ENCODE measurements at places on chromosomes 3 and 15. TPM values are rescaled to one million over a fixed set of nuclear protein-coding genes. Genes with fewer than 3 reads are reported as not detected.

ERC2 gene
- 0.27 TPM for total RNA-seq

DNA sequence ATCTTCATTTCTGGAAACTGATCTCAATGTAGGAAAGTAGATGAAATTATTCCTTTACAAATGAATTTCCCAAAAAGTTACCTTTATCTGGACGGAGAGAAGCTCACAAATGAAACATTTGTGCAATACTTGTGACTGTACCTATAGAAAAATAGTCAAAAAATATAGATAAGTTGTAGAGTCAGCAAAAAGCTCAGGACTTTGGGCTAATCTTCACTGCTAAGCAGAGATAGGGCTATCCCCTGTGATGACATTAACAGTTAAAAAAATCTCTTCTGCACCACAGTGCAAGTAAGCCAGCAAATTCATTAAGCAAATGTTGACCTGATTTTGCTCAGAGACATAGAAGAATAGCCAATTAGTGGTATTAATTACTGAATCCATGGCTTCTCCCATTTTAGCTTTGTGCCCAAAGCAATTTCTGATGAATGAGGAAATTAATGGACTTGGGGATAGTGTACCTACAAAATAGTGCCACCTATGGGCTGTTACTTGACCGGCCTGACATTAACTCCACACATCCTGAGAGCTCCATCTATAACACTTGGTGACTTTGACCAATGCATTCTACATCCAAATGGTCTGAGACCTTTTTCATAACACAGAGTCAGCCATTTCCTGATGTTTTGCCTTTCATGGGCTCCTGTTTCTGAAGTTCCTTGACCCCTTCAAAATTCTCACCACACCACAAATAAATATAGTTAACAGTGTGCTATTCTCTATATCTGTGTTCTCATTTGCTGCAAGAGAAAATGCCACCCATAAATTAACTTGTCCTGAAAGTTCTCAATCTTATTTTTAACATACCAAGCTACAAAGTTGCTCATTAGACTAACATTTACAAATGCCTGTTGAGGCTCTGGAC, 105.0 kb downstream of the SSR3 start:
- H3K27me3 ChIP-seq, result no peaks in the 10 kb centered on the region
- no peak for DNase-seq
- H3K36me3 ChIP-seq, result no peaks in the 10 kb centered on the region
- no peaks in the 10 kb centered on the region for H3K4me1 ChIP-seq

- H3K36me3 ChIP-seq, result no peaks in the 10 kb centered on the region
- DNase-seq, result no peak
- H3K27ac ChIP-seq, result no peak overlapping the region
- H3K4me3 ChIP-seq, result no peak overlapping the region
- H3K4me1 ChIP-seq, result no peaks in the 10 kb centered on the region
- no peaks in the 10 kb centered on the region for H3K27me3 ChIP-seq
Measured at GRCh38 chr3:26623419-26624208, 1.0 kb downstream of the LRRC3B start.

- no peaks in the 10 kb centered on the region for H3K36me3 ChIP-seq
- no peak overlapping the region for H3K4me3 ChIP-seq
- H3K4me1 ChIP-seq, result peaks cover 1% of the 10 kb centered on the region
- H3K27me3 ChIP-seq, result no peaks in the 10 kb centered on the region
Measured at GRCh38 chr3:71219744-71220638, 363.5 kb downstream of the FOXP1 start.

DNA sequence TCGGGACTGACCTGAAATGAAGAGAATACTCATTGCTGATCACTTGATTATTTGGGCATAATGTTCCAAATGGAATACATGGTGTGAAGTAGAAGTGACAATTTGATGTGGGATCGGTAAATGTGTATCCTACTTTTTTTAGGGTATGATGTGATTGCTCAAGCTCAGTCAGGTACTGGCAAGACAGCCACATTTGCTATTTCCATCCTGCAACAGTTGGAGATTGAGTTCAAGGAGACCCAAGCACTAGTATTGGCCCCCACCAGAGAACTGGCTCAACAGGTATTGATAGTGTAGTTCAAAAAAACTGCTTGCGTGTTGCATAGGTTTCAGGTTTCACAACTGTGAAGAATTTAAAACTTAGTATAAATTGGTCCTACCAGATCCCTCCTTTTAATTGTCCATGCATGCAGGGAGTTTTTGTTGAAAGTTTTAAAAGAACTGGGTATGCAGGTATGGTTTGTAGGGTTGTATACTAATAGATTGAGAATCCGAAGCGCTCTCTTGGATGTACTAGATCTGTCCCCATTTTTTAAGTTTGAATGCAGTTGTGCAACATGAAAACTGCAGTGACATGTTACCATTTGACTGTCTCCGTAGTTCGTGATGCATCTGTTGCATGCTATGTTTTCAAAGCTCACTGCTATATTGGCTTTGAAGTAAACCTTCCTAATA, 1.6 kb downstream of the EIF4A2 start:
- peak overlapping the region; percentile 80 for H3K4me3 ChIP-seq
- H3K36me3 ChIP-seq, result peaks cover 10% of the 10 kb centered on the region
- no peak for DNase-seq
- H3K27me3 ChIP-seq, result peaks cover 1% of the 10 kb centered on the region
- no peaks in the 10 kb centered on the region for H3K4me1 ChIP-seq
- no peak overlapping the region for H3K27ac ChIP-seq

PHLDB2 gene
- total RNA-seq, result 175 TPM

HRG gene
- total RNA-seq, result not detected

DNA sequence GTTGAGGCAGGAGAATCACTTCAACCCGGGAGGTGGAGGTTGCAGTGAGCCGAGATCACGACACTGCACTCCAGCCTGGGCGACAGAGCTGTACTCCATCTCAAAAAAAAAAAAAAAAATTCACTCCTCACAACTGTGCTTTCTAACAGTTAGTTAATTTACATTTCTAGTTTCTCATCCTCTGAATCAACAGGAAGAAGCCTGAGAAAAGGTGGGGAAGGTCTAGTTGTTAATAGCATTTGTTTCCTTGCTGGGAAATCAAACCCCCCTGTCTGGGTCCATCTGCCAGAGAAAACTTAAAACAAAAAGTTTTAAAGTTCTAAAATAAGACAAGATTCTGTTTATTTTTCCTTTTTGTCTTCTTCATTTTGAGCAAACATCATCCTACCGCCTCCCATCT, 62.3 kb downstream of the TMEM39A start:
- no peak for DNase-seq
- no peaks in the 10 kb centered on the region for H3K27me3 ChIP-seq
- H3K36me3 ChIP-seq, result peaks cover 12% of the 10 kb centered on the region
- no peaks in the 10 kb centered on the region for H3K4me1 ChIP-seq
- H3K27ac ChIP-seq, result no peak overlapping the region

KCNH8 gene
- 0.15 TPM for total RNA-seq

C3orf20 gene
- 0.16 TPM for total RNA-seq

- H3K36me3 ChIP-seq, result peaks cover 6% of the 10 kb centered on the region
- H3K27ac ChIP-seq, result no peak overlapping the region
- H3K4me3 ChIP-seq, result no peak overlapping the region
- no peaks in the 10 kb centered on the region for H3K27me3 ChIP-seq
Measured at GRCh38 chr3:49530231-49530630, 24.0 kb upstream of the BSN start.

- no peaks in the 10 kb centered on the region for H3K27me3 ChIP-seq
- H3K4me3 ChIP-seq, result no peak overlapping the region
- no peak for DNase-seq
- H3K4me1 ChIP-seq, result peaks cover 2% of the 10 kb centered on the region
Measured at GRCh38 chr3:195692781-195693427, 27.9 kb upstream of the MUC20 start.

CORO2B gene
- 3.8 TPM for total RNA-seq

DNA sequence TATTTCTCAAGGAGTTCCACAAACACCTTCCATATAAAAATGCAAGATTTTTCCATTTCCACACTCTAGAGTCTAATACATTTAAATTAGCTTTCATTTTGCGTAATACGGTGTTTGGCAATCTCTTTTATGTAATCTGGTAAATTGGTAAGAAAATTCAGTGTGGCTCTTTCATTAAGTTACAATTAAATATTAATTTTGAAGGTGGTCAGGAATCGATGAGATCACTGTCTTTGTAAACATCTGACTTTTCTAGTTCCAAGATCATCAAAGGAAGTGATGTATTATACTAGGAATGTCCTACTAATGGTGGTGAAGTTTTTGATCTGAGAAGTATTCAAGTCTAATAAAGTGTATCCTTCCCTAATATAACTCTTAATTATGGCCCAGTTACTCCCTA, 1.1 kb upstream of the UTS2B start:
- H3K36me3 ChIP-seq, result no peaks in the 10 kb centered on the region

DNA sequence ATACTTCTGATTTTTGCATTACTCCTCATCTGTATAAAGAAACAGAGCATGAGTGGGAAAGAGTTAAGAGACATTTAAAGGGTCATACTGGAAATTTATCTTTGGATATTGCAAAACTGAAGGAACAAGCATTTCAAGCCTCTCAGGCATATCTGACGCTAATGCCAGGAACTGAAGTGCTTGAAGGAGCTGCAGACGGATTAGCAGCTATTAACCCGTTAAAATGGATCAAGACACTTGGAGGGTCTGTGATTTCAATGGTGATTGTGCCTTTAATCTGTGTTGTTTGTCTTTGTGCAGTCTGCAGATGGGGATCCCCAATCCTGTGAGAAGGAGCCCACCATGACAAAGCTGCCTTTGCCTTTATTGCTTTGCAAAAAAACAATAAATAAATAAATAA, 202.5 kb upstream of the UBE3A start:
- H3K27ac ChIP-seq, result no peak overlapping the region
- no peaks in the 10 kb centered on the region for H3K36me3 ChIP-seq
- H3K4me3 ChIP-seq, result no peak overlapping the region

GRCh38 chr3:129583289-129583688, 23.2 kb downstream of the PLXND1 start:
- no peak for DNase-seq
- no peak overlapping the region for H3K27ac ChIP-seq
- H3K4me3 ChIP-seq, result no peak overlapping the region
- H3K36me3 ChIP-seq, result no peaks in the 10 kb centered on the region
- H3K27me3 ChIP-seq, result no peaks in the 10 kb centered on the region
- no peaks in the 10 kb centered on the region for H3K4me1 ChIP-seq

FRMD5 gene
- 0.39 TPM for total RNA-seq

AQP9 gene
- total RNA-seq, result 2.6 TPM

DNA sequence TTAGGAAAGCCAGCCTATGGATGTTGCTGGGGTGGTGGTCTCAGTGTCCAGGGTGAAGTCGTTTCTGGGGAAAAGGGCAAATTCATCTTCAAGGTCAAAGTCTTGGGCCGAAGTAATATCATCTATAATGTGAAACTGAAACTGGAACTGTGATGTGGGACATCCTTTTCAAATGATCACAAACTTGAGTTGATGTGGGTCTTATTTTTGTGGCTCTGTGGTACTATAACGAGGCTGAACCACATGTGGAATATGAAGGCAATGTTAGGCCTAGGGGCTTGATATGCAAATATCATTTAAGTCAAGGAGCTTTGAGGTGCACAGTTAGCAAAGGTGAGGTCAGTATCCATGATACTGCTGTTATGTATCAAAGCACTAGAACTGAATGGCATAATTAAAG, 1.5 kb upstream of the CD200R1L start:
- no peak overlapping the region for H3K27ac ChIP-seq
- no peak for DNase-seq
- H3K4me3 ChIP-seq, result no peak overlapping the region
- H3K4me1 ChIP-seq, result no peaks in the 10 kb centered on the region

DNA sequence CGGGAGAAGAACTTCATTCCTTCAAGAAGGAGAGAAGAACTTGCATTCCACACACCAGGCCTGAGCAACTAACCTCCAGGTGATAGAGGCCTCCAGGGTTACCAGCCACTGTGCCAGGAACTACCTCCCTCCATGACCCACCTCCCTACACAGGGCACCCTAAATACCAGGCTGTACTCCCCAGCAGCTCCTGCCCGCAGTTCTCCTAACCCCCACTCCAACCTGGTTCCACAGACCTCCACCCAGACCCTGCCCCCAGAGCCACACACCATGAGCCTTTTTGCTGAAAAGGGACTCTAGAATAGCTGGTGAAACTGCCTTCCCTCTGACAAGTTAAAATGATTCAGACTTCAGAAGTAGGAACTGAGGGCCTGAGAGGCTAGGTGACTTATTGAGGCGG, 8.2 kb downstream of the IGDCC3 start:
- no peaks in the 10 kb centered on the region for H3K4me1 ChIP-seq
- no peak overlapping the region for H3K4me3 ChIP-seq
- no peaks in the 10 kb centered on the region for H3K27me3 ChIP-seq
- H3K27ac ChIP-seq, result no peak overlapping the region
- no peak for DNase-seq

TRH gene
- not detected for total RNA-seq

DNA sequence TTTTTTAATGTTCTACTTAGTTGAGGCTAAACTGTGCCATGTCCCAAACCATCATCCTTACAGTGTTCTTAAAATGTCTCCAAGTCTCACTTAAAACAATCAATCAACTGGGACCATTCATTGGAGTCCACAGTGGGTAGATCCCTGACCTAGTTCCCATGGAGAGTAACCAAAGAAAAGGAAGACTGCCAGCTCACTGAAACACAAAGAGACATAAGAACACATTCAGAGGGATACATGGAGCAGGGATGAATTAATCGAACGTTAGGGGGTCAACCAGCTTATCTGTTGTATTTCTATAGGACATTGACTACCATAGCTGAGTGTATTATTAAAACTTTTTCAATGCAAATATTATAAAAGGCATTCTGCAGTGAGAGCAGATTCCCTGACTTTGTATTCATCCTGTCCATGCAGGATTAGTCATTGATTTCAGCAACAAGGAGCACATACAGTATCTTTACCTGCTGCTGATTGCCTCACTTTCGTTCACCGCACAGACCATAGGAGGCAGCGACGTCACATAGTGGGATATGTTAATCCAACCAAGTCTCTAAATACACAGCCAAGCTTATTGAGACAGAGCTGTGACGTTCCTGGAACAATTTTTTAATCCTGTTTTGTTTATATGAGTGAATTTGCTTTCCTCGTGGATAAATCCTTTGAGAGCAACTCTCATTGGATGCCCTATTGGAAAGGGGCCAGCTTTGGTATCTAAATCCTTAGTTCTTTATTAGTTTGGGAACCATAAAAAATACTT, 364.9 kb upstream of the RBMS3 start:
- DNase-seq, result no peak
- no peak overlapping the region for H3K27ac ChIP-seq
- no peaks in the 10 kb centered on the region for H3K4me1 ChIP-seq
- H3K4me3 ChIP-seq, result no peak overlapping the region
- no peaks in the 10 kb centered on the region for H3K36me3 ChIP-seq

All from aorta (tissue), 5 donors.